ENCODE measurements at places on chromosomes 13 and 19. TPM values are rescaled to one million over a fixed set of nuclear protein-coding genes. Genes with fewer than 3 reads are reported as not detected.

- H3K27me3 ChIP-seq, result no peaks in the 10 kb centered on the region
- H3K27ac ChIP-seq, result peak overlapping the region; percentile 75
- H3K36me3 ChIP-seq, result no peaks in the 10 kb centered on the region
- H3K4me1 ChIP-seq, result peaks cover 70% of the 10 kb centered on the region
- H3K4me3 ChIP-seq, result peak overlapping the region; percentile 42
Measured at GRCh38 chr13:98571955-98572662, 4.8 kb downstream of the STK24 start.

- peak overlapping the region; percentile 68 for H3K4me3 ChIP-seq
- no peak for DNase-seq
- H3K4me1 ChIP-seq, result peaks cover 56% of the 10 kb centered on the region
- H3K27ac ChIP-seq, result peak overlapping the region; percentile 91
- H3K27me3 ChIP-seq, result no peaks in the 10 kb centered on the region
- no peaks in the 10 kb centered on the region for H3K36me3 ChIP-seq
Measured at GRCh38 chr13:97223711-97224541, 1.8 kb downstream of the MBNL2 start.

DNA sequence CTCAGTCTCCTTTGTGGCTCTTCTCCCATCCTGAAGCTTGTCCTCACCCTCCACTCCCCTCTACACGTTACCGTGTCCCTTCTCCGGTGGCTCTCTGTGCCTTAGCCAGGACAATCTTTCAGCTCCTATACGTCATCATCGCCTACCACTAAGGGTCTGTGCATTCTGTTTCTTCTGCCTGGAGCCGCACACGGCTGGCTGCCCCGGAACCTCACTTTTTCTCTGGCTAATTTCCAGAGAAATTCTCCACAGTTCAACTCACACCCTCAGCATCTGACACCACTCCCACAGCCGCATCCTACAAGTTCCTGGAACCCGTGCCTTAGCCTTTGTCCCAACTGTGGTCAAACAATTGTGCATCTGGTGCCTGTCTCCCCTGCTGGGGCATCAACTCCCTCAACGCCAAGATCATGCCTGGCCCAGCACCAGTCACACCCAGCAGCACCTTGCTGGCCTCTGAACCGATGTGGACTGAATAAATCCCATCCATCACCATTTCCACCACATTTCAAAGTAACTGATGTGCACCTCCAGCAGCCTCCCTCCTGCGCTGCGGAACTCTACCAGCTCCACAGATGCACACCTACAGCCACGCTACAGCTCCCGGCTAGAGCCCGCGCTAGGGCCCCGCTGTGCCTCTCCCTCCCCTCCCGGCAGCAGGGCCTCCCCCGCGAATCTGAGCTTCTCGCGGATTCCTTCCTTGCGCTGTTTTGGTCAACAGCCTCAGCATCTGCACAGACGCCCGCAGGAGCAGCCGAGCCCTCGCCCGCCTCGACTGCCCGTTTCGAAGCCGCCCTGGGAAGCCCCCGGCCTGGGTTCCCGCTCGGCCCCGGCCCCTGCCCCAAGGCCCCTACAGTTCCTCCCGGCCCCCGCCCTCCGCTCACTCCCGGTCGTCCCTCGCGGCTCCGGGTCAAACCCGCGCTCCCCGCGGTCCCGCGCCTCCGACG is 689 bp downstream of the DCUN1D2 start:
- no peaks in the 10 kb centered on the region for H3K27me3 ChIP-seq
- H3K36me3 ChIP-seq, result peaks cover 2% of the 10 kb centered on the region
- peak; percentile 60 for DNase-seq
- peak overlapping the region; percentile 91 for H3K4me3 ChIP-seq

DNA sequence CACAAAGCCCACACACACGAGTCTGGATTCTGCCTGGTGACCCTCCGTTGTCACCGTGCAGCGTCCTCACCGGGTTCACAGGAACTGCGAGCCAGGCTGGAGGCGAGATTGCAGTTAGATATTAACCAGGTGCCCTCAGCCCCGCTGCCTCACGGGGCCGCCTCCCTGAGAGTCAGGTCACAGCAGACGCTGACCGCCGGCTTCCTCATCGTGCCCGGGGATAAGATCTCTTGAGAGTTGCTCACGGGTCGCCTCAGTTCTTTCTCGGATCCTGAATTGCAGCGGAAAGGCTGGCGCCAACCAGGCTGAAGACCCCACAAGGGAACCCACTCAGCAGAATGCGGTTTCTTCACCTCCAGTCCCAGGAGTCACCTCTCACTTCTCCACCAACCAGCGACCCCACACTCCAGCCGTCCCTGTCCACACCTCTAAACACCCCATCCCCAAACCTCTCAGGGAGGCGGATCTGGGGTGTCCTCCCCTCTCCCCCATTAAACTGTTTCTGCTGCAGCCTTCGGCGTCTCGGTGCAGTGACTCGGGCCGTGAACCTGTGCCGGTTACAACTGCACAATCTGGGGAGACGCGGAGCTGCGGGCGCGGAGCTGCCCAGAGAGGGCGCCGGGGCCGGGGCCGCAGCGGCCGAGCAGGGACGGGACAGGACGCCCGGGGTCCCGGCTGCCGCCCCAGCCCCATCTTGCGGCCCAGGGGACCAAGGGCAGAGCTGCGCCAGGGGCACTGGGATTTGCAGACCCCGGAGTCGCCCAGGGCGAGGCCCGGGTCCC is 591 bp downstream of the ZNF823 start:
- peak overlapping the region; percentile 92 for H3K27ac ChIP-seq

- no peak overlapping the region for H3K4me3 ChIP-seq
- peak overlapping the region; percentile 46 for H3K27ac ChIP-seq
- no peak for DNase-seq
- no peaks in the 10 kb centered on the region for H3K36me3 ChIP-seq
- H3K27me3 ChIP-seq, result no peaks in the 10 kb centered on the region
Measured at GRCh38 chr13:44191504-44192171, 182.0 kb upstream of the SERP2 start.

ZSCAN4 gene
- total RNA-seq, result 0.24 TPM

ADGRE3 gene
- total RNA-seq, result 25.5 TPM

DNA sequence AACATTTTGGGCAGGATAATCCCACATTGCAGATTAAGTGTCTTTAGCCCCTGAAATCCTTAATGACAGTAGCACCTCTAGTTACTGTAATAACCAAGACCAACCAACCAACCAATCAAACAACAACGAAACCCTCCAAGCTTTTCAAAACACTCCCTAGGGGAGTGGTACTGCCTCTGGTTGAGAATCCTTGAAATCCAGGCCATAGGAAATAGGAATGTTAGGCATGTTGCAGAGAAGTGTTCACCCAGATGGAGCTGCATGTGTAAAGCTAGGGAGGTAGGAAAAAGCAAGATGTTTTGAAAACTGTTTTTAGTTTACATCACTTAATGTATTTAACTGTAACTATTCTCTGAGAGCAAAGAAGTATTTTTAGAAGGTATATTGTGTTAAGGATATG is 4.5 kb downstream of the LACC1 start:
- H3K4me1 ChIP-seq, result peaks cover 15% of the 10 kb centered on the region
- H3K27me3 ChIP-seq, result no peaks in the 10 kb centered on the region
- no peaks in the 10 kb centered on the region for H3K36me3 ChIP-seq

KIR3DL1 gene
- total RNA-seq, result 0.71 TPM

- no peak overlapping the region for H3K27ac ChIP-seq
- no peak overlapping the region for H3K4me3 ChIP-seq
- H3K4me1 ChIP-seq, result no peaks in the 10 kb centered on the region
- H3K36me3 ChIP-seq, result no peaks in the 10 kb centered on the region
- H3K27me3 ChIP-seq, result no peaks in the 10 kb centered on the region
Measured at GRCh38 chr13:20389696-20390525, 135.7 kb downstream of the CRYL1 start.

NTF4 gene
- 3.1 TPM for total RNA-seq

ZNF497 gene
- 2.5 TPM for total RNA-seq

DNA sequence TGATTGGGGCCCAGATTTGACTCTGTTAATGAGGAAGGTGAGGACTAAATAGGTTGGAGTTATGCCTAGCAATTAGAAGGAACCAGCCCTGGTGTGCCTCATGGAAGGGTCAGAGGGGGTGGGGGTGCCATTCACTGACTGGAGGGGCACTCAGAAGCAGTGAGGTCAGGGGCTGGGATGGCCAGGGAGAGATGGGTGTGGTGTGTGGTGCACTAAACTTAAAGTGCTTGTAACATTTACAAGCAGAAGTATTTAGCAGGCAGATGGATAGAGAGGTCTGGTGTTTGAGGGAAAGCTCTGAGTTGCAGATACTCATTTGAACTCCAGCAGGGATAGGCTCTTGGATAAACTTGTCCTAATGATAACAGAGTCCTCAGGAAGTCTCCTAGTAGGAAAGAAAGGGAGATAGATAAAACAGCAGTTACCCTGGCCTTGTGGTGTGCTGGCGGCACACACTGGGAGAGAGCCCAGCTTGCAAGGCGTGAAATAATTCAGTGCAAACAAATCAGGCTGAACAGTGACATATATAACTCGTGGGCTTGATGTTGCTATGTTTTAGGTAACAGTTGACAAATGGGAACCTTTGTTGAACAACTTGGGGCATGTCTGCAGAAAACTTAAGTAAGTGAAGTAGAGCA is 20.0 kb upstream of the UPF3A start:
- no peaks in the 10 kb centered on the region for H3K4me1 ChIP-seq
- no peak for DNase-seq
- peaks cover 100% of the 10 kb centered on the region for H3K36me3 ChIP-seq
- H3K4me3 ChIP-seq, result no peak overlapping the region
- H3K27ac ChIP-seq, result no peak overlapping the region

KIR2DL1 gene
- 0.83 TPM for total RNA-seq

DNA sequence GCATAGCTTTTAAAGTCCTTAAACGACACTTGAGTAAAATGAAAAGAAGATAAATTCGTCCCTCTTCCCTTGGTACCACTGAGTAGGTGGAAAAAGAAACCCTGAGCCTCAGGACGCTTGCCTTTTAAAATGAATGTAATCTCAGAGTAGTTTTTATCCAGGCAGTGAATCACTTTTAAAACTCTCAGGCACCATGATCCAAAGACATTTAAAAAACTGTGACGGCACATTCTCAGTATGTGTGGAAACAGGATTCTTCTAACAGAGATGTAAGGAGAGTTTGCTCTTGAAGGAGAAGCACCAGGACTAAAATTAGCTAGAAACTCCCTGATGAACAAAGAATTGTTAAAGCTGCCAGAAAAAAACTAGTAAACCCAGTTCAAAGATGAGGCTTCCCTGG is 105.7 kb upstream of the SLC15A1 start:
- peaks cover 28% of the 10 kb centered on the region for H3K4me1 ChIP-seq
- DNase-seq, result no peak
- H3K27me3 ChIP-seq, result no peaks in the 10 kb centered on the region

FOXA3 gene
- total RNA-seq, result 0.68 TPM

- peaks cover 10% of the 10 kb centered on the region for H3K4me1 ChIP-seq
- no peak for DNase-seq
- peaks cover 86% of the 10 kb centered on the region for H3K36me3 ChIP-seq
- no peak overlapping the region for H3K4me3 ChIP-seq
- H3K27ac ChIP-seq, result no peak overlapping the region
Measured at GRCh38 chr19:18450021-18450930, 12.3 kb upstream of the ISYNA1 start.

- no peak for DNase-seq
- no peak overlapping the region for H3K4me3 ChIP-seq
- H3K36me3 ChIP-seq, result no peaks in the 10 kb centered on the region
- H3K27me3 ChIP-seq, result no peaks in the 10 kb centered on the region
Measured at GRCh38 chr13:75934889-75935288, 298.8 kb downstream of the LMO7 start.

GRCh38 chr13:78881054-78881453 is 222.1 kb upstream of the OBI1 start:
- no peak for DNase-seq
- H3K4me3 ChIP-seq, result no peak overlapping the region
- no peaks in the 10 kb centered on the region for H3K4me1 ChIP-seq
- H3K36me3 ChIP-seq, result no peaks in the 10 kb centered on the region

SOX21 gene
- 0.18 TPM for total RNA-seq
